ENCODE measurements at places on chromosomes 1 and 21. TPM values are rescaled to one million over a fixed set of nuclear protein-coding genes. Genes with fewer than 3 reads are reported as not detected.

Gene CFAP45
- total RNA-seq: 0.65 TPM

Gene MMEL1
- 0.32 TPM for total RNA-seq

Gene CD244
- not detected for total RNA-seq

Gene C1orf141
- not detected for total RNA-seq

Gene MAP10
- 1.2 TPM for total RNA-seq

Gene OLFML2B
- total RNA-seq: 14.5 TPM

Gene CD84
- total RNA-seq: not detected

Gene LRRC42
- 33.9 TPM for total RNA-seq

Gene DNAH14
- total RNA-seq: 11.5 TPM

Gene VTCN1
- not detected for total RNA-seq

Gene NPPB
- 0.78 TPM for total RNA-seq

Gene MAP3K21
- total RNA-seq: 0.78 TPM

Gene NR5A2
- total RNA-seq: 4.7 TPM

Gene SLC16A4
- 21.7 TPM for total RNA-seq

Gene AIRE
- 0.08 TPM for total RNA-seq

Gene MAP3K7CL
- total RNA-seq: 9.3 TPM

Gene FAM3B
- not detected for total RNA-seq

Gene IRF6
- 5.4 TPM for total RNA-seq

Gene CD5L
- total RNA-seq: not detected

Gene ASCL5
- not detected for total RNA-seq

Gene CDCA8
- total RNA-seq: 6.2 TPM

Gene ATP5PB
- 275 TPM for total RNA-seq

Gene BCL2L15
- not detected for total RNA-seq

Gene C1orf105
- not detected for total RNA-seq

Gene FHL3
- 105 TPM for total RNA-seq

Gene CLCA4
- not detected for total RNA-seq

Gene SLC44A5
- 0.08 TPM for total RNA-seq

Gene HES4
- total RNA-seq: 13.4 TPM

Gene FAM167B
- total RNA-seq: not detected

Gene MARK1
- total RNA-seq: 1.8 TPM

Gene AADACL3
- total RNA-seq: not detected

Gene DCST2
- total RNA-seq: not detected

Gene HSD17B7
- 10.5 TPM for total RNA-seq

Gene FNDC10
- total RNA-seq: 6.3 TPM

Gene LDLRAD1
- total RNA-seq: not detected

Gene RYR2
- 0.08 TPM for total RNA-seq

Gene RAB7B
- 1.8 TPM for total RNA-seq

Gene CDC7
- 6.4 TPM for total RNA-seq

Gene TNFRSF8
- 0.52 TPM for total RNA-seq

Gene ZNF436
- total RNA-seq: 8.0 TPM

Measured in epithelial cell of alveolus of lung (primary cell).